ENCODE measurements at places on chromosomes 1 and 21. TPM values are rescaled to one million over a fixed set of nuclear protein-coding genes. Genes with fewer than 3 reads are reported as not detected.

The PLD5 gene
- polyA plus RNA-seq, result not detected

The BSND gene
- polyA plus RNA-seq, result not detected

The PI4KB gene
- 67.8 TPM for polyA plus RNA-seq

The MARK1 gene
- 1.2 TPM for polyA plus RNA-seq

The PARS2 gene
- 2.0 TPM for polyA plus RNA-seq

The SCAF4 gene
- polyA plus RNA-seq, result 12.2 TPM

The MYOM3 gene
- polyA plus RNA-seq, result 0.06 TPM

DNA sequence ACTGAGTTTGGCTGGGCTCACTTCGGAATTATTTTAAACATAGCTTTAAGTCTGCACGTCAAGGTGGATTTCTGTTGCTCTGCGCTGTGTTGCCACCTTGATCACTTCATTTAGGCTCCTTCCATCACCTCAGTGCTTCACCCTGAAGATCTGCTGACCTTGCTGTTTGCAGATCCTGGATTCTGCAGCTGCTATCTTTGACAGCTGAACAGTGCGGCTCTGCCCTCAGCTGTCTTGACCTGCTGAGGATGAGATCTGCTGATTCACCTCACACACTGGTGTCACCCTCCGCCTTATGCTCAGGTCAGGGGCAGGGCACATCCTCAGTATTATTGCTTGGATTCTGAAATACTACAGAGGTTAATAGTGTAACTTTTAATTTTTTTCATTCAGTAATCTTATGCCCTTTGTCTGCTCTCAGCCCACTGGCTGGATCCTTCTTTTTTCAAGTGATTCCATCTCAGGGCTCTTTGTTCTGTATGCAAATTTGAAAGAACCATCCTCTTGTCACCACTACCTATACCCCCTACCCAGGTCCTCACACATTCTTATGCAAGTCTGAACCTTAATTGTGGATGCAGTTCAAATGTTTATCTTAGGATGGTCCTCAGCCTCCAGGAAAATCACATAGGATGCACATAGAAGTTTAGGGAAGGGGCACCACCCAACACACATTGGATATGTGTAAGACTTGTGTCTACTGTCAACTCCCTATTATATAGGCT, 364.0 kb downstream of the OLFM3 start:
- no peak for DNase-seq

GRCh38 chr1:91731815-91732214, 154.1 kb downstream of the TGFBR3 start:
- DNase-seq, result peak; percentile 81

DNA sequence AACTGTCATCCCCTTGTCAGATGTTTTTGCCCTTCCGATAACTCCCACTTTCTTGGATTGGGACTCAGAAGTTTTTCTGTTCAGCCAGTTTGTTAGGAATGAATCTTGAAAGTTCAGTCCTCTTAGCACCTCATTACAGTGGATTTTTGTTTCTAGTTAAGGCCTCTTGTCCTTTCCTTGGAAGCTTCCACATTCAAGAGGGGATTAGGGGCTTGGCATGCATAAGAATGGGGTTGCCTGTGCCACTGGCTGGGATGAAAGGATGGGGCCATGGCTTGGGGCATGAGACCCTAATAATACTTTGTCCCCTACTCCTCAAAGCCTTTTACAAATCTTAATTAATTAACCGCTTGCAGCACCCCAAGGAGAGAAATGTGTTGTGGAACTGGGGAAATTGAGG, 2.4 kb upstream of the DHDDS start:
- no peak for DNase-seq

GRCh38 chr1:26533951-26534509, 4.5 kb downstream of the RPS6KA1 start:
- DNase-seq, result no peak

- DNase-seq, result no peak
Observed at GRCh38 chr21:24514081-24514733, 1093.1 kb downstream of the MRPL39 start.

- DNase-seq, result no peak
Observed at GRCh38 chr1:44609768-44610526, 64.3 kb downstream of the TMEM53 start.

- no peak for DNase-seq
Observed at GRCh38 chr1:151924691-151925587, 15.6 kb upstream of the THEM4 start.

- DNase-seq, result no peak
Observed at GRCh38 chr1:154429118-154429517, 24.0 kb downstream of the IL6R start.

GRCh38 chr1:70314706-70315304, 39.7 kb downstream of the ANKRD13C start:
- DNase-seq, result no peak

DNA sequence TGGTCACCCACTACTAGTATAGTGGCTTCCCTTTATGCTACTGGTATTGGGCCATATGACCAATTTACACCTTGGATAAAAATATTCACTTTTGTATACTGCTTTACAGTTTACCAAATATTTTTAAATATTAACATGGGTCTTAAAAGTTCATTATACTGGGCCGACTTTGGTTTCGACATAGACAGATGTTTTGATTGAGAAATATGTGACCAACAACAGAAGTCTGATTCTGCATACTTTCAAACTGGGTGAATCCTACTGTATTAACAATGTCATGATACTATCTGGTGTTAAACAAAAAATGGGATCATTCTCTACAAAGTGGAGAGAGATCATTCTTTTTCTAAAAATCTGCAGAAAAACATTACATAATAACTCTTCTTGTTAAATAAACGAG, 134.8 kb downstream of the AKT3 start:
- no peak for DNase-seq

- DNase-seq, result no peak
Observed at GRCh38 chr1:194078765-194079164, 892.4 kb upstream of the B3GALT2 start.

GRCh38 chr1:17059391-17060305, 5.8 kb upstream of the SDHB start:
- DNase-seq, result peak; percentile 61

GRCh38 chr1:10515301-10515975, 40.7 kb downstream of the PEX14 start:
- DNase-seq, result no peak

GRCh38 chr1:209342441-209343175, 240.9 kb upstream of the CAMK1G start:
- no peak for DNase-seq

GRCh38 chr1:238778113-238778512, 608.3 kb upstream of the CHRM3 start:
- no peak for DNase-seq

DNA sequence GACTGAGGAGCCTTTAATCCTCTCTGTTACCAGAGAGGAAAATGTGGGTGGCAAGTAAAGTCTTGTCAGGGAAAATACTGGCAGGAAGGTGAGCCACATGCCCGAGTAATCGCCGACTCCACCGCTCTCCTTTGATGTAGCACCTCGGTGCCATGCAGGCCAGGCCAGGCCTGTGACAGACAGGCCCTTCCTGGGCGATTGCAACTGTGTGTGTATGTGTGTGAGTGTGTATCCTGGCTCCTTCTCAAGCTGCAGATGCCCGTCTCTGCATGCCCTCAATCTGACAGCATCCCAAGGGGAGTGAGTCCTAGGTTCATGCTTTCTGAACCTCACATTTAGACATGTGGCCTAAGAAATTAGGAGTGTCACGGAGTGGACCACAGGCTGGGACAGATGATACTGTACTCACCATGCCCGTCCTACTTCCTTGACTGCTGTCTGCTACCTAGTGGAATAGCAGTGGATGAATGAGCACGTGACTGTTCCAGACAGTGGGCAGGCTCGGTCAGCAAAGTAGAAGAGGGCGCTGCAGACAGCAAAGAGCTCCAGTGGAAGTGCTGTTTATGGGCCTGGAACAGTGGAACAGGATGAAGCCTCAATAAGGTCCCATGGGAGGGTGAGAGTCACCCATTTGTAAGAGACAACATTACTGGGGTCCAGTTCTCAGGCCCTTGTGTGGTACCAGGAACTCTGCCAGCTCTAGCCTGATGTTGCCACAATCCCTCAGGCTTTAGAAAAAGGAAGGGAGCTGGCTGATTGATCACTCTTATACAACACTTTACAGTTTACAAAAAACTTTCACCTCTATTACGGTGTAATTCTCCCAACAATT, 25.3 kb downstream of the SERTAD4 start:
- no peak for DNase-seq

GRCh38 chr1:101142244-101142643, 94.6 kb upstream of the S1PR1 start:
- peak; percentile 41 for DNase-seq

GRCh38 chr1:60695716-60696171, 386.6 kb upstream of the NFIA start:
- no peak for DNase-seq

GRCh38 chr1:9654834-9655723, 3.5 kb downstream of the PIK3CD start:
- DNase-seq, result no peak

GRCh38 chr21:29217818-29218291, 80.9 kb upstream of the BACH1 start:
- DNase-seq, result peak; percentile 97

DNA sequence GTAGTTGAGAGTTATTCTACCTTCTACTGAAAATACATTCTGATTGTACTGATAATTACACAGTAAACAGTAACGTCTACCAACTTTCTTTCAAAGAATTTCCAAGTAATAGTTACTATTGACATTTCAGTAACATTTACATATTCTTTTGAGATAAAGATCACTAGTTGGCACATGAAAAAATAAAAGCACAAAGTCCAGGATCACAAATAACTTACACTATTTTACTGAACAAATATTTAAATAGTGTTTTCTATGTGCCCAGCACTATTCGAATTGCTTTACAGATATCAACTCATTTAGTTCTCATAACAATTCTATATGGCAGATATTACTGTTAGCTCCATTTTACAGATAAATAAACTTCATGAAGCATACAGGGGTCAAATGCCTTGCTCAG, 126.4 kb downstream of the TTLL7 start:
- DNase-seq, result no peak

DNA sequence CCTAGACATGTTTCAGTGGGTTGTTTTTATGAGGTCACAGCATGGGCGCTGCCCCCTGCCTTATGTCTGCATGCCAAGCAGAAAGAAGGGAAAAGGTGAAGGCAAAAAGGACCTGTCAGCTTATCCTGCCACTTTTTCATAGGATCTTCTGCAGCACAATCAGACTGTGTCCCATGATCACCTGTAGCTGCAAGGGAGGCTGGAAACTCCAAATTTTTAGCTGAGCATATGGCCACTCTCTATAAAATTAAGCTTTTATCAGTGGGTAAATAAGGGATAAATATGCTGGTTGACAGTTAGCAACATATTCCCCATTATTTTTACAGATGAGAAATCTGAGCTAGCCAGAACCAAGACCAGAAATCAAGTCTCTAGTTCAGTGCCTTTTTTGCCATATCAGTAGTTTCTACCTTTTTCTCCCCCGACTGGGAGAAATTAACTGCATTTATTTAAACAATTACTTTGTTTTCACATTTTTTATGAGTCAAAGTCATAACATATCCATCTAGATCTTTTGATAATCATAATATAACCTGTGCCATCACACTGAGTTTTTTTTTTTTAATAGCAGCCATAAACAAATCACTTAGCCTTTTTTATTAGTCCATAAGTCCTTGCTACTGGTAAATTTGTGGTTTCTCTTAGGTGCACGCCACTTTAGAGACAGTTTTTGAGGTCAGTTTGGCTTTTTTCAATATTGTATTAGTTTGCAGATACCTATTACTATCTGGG, 307.0 kb downstream of the NFIA start:
- DNase-seq, result no peak

DNA sequence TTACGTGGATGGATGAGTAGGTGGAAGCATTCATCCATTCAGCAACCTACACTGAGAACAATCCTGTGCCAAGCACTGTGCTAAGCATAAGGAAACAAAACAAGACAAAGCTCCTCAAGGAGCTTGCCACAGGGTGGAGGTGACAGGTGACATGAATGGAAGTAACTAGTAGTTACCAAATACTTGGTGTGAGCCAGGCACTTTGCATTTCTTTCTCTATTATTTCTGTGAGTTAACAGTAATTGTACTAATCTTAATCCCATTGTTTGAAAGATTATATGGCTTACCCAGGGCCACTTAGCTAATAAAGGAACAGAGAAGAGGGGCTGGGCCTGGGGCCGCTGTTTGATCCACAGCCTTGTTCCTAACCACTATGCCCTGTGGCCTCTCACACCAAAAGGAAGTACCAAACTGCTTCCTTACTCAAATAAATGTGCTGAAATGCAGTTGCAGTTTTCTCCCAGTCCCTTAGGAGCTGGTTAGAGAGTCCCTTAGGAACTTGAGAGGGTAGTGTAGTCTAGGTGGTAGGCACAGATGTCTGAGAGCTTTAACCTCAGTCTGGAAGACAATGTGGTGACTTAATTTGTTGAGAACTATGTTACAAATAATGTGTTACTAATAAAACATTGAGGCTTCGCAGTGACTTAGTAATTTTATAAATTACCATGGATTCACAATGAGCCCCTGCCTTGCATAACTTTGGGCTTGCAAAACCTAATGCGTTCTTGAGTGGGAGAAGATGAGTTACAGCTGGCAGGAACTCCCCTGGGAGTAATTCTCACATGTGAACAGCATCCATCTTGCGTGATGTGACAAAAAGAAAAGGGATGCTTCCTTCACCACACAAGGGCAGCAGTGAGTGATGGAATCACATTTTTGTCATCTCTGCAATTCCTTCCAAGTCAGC, 69.8 kb downstream of the MPZL1 start:
- DNase-seq, result no peak

- DNase-seq, result no peak
Observed at GRCh38 chr1:160910170-160910750, 25.3 kb upstream of the ITLN1 start.

- DNase-seq, result no peak
Observed at GRCh38 chr1:82214606-82215005, 413.9 kb downstream of the ADGRL2 start.

Data from endothelial cell of umbilical vein (primary cell).